ENCODE measurements at places on chromosomes 3 and 15.

DNA sequence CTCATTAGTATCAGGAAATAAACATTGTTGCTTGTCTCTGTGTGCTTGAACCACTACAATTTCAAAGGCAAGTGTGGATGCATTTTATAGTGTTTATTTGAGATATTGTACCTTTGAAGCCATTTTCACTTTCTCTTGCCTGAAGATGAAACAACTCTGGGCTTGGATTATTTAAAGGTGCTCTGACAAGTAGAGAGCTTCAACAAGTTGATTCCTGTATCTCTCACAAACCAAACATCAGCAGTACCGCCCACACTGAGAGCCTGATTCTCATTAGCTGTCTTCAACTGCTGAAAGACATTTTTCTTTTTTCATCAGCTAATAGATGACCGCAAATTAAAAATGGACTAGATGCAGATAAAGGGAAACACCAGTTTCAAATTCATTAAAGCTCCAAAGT lies 806 bp upstream of the CERS3 start:
- no peak for DNase-seq

GRCh38 chr3:38117163-38117716 lies 19.7 kb downstream of the ACAA1 start:
- DNase-seq = no peak

GRCh38 chr3:65814845-65815578 lies 223.7 kb downstream of the MAGI1 start:
- DNase-seq = no peak

- DNase-seq = no peak
These were observed 3.2 kb downstream of the MAP2K1 start for GRCh38 chr15:66389859-66390381.

DNA sequence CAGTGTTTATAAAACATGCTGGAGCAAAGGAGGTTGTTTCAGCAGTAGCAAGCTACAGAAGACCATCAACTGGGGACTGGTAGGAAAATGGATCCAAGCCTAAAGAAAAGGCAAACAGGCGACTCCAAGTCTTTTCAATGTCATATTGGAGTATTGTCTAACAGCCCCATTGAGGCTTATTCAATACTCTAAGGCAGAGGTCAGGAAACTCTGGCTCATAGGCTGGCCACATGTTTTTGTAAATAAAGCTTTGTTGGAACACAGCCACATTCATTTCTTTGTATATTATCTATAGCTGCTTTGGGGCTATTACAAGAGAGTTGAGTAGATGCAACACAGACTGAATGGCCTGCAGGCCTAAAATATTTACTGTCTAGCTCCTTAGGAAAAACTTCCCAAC lies 77.5 kb downstream of the RPL22L1 start:
- DNase-seq = no peak

DNA sequence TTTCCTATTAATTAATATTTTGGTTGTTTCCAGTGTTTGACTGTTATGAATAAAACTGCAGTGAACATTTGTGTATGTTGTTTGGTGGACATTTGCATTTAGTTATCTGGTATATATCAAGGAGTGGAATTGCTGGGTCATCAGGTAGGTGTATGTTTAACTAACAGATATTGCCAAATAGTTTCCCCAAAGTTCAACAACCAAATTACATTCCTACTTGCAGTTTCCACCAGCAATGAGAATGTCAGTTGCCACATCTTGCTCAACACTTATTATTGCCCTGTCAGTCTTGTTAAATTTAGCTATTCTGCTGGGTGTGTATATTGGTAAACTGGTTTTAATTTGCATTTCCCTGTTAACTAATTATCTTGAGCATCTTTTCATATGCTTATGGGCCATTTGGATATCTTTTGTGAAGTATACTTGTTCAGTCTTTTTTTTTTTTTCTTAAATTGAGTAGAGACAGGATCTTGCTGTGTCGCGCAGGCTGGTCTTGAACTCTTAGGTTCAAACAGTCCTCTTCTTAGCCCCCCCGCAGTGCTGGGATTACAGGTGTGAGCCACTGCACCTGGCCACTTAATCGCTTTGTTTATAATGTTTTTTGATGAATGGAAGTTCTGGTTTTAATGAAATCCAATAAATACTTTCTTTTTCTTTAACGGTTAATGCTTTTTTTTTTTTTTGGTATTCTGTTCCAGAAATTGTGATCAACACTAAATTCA lies 7.9 kb downstream of the FEM1B start:
- no peak for DNase-seq

DNA sequence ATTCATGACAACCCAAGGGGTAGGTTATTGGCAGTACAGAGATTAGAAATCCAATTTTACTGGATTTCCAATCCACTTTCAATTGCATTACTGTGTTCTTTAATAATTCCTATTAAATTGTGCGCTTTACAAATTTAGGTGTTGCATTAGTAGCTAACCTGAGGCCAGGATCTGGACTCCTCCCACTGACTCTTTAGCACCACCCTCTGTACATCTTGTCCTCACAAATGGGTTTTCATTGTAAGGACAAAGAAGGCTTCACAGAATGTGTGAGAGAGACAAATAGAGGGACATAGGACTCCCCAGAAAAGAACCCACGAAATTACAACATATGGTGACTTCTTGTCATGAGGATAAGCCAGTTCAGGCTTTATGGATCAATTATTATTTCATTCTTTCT lies 643.1 kb upstream of the NAALADL2 start:
- DNase-seq = no peak

Data from GM04503 (cell line).